GM19239 (cell line): ENCODE measurements at places on chromosomes 5 and 9.
A peak's percentile ranks its signal among the peaks of the same experiment; 100 is the strongest.

- DNase-seq: no peak
Observed at GRCh38 chr9:130471411-130472183, 26.8 kb downstream of the ASS1 start.

- no peak for DNase-seq
Observed at GRCh38 chr9:135711391-135711790, 9.4 kb downstream of the KCNT1 start.

DNA sequence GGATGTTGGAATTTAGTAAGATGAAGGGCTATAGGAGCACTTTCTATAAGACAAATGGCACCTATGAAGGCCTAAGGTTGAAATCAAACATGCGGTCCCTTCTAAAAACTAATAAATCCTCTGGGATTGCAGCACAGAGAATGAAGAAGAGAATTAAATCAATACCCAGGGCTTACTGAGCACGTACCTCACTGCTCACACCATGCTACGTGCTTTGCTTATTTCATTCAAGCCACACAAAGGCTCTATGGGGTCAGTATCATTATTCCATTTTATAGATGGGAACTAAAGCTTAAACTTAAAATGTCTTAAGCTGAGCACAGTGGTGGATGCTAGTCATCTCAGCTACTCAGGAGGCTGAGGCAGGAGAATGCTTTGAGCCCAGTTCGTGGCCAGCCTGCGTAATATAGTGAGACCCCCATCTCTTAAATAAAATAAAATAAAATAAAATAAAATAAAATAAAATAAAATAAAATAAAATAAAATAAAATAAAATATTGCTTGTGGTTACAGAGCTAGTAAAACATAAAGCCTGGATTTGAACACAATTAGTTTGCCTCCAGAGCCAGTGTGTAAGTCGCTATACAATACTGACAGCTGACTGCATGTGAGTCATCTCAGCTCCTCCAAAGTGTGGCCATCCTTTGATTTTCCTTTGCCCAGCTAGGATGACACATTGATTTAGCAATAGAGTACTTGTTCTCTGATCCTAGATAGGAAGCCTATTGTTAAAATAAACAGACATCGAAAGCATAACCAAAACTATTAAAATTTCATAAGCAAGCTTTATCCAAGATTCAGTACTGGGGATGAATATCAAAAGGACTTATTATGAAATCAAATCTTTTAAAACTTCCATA is 20.9 kb upstream of the DPYSL3 start:
- DNase-seq: no peak

- DNase-seq: no peak
Observed at GRCh38 chr9:71671289-71671688, 97.0 kb downstream of the CEMIP2 start.

- DNase-seq: no peak
Observed at GRCh38 chr9:80605129-80605528, 1033.4 kb downstream of the TLE4 start.

DNA sequence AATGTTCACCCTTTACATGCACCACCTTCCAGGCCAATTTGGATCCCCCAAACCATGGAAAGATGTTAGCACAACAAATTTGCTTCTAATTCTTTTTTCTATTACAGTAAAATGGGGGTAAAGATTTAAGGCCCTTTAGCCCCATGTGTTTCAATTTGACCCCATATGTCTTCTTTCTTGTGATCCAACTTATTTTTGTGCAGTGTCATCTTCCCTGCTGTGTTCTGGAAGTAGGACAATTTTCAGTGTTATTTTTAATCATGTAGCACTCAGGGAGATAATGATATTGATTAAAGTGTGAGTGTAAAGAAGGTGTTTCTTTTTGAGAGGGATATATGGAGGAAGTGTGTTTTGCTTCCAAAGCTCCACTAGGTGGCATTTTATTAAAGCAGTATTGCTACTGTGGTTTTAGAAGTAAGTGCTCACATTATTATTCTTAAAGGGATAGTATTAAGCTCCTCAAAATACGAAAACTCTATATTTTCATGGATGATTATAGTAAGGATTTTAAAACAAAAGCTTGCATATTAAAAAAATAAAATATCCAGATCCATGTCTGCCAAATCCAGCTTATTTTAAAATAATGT is 118.7 kb upstream of the ATP10B start:
- DNase-seq: no peak

- no peak for DNase-seq
Observed at GRCh38 chr9:134136996-134137299, 1.1 kb downstream of the WDR5 start.

GRCh38 chr9:125646217-125646616 is 60.8 kb downstream of the MAPKAP1 start:
- no peak for DNase-seq

DNA sequence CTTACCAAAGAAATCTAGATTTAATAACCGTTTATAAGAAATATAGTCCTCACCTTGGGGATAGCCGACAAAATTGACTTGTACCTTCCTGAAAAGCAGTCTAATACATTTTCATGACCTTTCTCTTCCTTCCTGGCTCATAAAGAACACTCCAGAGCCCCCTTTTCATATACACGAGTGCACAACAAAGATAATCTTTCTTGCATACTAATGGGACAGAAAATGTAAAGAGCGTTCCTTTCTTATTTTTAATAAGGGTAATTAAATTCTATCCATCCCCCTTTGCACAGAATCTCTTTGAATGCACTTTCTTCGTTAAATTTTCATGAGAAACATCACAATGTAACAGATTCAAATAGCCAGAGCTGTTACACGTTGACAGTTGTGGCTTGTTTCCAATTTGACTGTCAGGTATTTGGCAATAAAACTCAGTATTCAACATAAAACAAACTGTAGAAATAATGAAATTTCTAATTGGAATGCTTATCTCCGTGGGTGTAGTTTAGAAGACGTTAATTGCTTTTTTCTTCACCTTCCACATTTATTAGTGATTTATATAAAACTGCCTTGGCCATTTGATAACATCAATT is 732.3 kb upstream of the DMAC1 start:
- DNase-seq: no peak

DNA sequence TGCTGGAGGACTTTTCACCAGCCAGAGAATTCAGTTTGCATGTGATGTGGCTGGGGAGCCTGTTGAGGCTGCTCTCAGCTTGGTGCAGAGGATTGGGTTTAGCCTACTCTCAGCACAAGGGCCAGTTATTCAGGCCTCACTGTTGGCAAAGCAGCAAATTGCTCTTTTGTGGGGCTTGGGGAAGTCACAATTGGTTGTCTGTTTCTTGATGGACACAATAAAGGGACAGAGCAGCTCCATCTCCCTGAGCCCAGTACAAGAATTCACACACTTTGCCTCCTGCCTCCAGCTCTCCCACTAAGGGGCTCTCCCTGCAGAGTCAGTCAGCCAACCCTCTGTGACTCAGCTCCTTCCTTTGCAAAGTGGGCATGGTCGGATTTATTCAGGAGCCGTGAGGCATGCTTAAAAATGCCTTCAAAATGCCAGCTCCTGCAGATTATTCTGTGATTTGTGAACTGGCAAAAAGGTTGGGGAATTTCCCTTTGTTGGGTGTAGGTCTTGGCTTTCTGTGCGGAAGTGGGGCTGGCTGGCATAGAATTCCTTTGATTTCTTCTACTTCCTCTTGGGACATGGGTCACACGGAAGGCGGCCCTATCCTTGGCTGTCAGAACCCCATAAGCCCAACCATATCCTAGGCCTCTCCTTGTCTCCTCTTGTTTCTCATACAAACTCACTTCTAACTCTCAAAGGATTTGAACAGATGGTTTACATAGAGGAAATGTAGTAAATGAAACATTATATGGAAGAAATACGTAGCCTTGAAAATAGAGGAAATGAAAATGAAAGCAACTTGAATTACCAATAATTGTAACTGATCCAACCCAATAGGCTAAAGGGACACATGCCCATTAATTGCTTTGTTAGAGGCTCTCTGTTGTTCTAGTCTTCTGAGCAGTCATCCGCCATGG is 118.7 kb upstream of the CD180 start:
- DNase-seq: no peak

DNA sequence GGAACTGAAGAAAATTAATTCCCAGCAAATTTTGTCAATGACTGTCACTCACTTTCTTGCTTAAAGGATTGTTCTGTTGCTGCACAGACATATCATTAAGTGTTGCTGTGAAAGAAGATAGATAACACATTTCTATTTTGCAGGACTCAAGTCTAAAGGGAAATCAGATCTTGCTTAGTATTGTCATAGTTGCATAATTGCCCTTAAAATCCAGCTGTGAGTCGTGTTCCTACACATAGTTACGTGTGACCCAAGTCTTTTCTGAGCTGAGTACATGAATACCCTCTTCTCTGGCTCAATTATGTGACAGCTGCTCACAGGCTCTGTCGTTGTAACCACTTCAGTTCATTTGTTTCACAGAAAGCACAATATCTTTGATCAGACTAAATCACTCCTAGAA is 390.8 kb downstream of the DTWD2 start:
- DNase-seq: no peak

GRCh38 chr9:79674052-79674777 is 102.5 kb downstream of the TLE4 start:
- no peak for DNase-seq

GRCh38 chr9:111945216-111945615 is 48.6 kb downstream of the UGCG start:
- no peak for DNase-seq

DNA sequence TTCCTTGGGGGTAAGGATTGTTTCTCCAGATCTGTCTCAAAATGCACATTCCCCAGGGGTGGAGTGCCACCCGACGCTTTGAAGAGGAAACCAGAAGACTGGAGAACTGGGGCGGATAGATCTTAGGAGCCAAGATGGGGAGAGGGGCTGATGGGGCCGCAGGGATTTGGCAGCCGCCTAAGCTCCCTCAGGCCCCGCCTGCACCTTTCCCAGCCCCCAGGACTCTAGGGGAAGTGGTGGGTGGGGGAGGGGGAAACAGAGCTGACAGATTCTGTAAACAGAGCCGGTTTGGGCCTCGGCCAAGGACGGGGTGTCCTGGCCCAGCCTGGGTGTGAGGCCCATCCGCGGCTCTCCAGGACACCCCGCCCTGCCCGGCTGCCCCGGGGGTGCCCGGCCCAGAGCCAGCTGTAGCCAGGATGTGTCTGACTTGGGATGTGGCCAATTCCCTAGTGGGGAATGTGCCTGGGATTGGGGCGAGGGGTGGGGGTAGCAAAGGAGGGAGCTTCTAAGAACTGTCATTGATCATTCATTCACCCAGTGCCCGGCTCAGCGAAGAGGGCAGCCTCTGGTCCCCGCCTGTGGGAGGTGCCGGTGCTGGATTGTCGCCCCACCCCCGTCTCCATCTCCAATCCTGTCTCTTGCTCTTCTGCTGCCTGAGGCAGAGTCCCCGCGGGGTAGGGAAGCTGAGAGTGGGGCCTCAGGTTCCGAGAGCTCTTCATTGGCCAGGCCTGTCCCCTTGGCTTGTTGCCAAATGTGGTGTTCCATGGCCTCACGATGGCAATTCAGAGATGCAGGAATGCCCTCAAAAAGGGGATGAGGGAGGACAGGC is 54.8 kb upstream of the CDKN2AIPNL start:
- DNase-seq: peak; percentile 32

- no peak for DNase-seq
Observed at GRCh38 chr9:108269371-108269770, 586.4 kb downstream of the ACTL7B start.

- DNase-seq: no peak
Observed at GRCh38 chr9:132986640-132987620, 8.4 kb downstream of the GFI1B start.

DNA sequence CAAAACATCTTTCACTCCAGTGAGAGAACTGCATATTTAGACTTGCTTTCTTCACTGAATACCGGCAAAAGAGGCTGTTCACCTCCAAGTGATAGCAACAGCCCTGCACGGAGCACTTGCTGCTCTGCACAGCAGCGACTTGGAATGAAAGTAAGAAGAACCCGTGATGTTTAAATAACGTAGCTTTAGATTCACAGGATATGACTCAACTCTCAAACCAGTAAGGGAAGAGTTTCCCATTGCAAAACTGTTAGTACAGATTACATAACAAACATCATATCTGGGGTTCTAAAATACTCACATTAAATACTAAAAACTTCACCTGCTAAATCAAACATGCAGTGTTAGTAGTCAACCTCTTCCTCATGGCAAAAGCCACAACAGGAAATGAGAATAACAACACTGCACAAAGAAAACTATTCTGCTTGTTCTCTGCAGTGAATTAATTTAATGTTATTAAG is 203.4 kb downstream of the MCTP1 start:
- no peak for DNase-seq

GRCh38 chr9:16131264-16131663 is 578.4 kb downstream of the CCDC171 start:
- DNase-seq: no peak

- no peak for DNase-seq
Observed at GRCh38 chr9:68731857-68732256, 26.8 kb downstream of the PIP5K1B start.

- DNase-seq: no peak
Observed at GRCh38 chr9:20701060-20701459, 17.0 kb downstream of the FOCAD start.

- DNase-seq: no peak
Observed at GRCh38 chr5:68685863-68686262, 408.0 kb upstream of the SLC30A5 start.

DNA sequence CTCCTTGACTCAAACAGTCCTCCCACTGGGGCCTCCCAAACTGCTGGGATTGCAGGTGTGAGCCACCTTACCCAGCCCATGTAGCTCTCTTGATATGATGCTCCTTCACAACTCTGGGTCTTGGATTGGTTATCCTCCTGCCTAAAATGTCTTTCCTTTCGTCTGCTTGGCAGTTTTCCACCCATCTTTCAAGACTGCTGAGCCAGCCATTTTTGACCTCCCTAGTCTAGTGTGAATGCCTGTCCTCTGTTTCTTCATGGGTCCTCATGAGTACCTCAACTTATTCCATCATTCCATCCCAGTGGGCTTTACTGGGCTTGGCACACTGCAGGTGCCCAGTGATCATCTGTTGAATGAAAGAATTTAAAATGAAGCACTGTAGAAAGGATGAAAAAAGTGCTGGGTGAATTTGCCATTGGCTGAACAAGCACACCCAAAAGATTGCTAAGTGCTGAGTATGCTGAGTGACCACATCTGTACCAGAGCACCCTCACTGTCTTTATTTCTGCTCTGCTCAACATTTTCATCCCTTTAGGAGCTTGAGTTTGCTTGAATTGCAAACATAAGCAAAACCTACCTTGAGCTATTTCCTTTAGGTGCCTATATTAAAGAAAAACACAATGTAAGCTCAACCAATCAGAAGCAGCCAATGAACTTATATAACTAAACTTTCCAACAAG is 84.8 kb upstream of the FAM169A start:
- no peak for DNase-seq

DNA sequence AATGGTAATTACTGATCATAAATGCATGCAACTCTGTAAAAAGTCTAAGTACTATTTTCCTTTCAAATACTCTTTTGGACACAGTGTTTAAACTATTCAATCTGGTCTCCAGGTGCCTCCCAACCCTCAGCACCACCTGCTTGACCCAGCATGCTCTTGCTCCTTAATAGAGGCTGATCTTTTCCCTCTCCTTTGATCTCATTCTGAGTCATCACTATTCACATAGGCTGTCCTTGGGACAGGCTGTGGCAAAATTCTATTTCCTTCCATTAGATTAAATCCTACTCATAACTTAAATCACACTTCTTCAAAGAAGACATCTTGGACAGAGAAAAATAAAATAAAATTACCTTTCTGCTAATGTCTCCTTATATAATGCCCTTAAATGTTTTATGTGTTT is 199.4 kb upstream of the ST8SIA4 start:
- DNase-seq: no peak

- no peak for DNase-seq
Observed at GRCh38 chr5:71778678-71779276, 59.7 kb downstream of the CARTPT start.
